ENCODE measurements at places on chromosomes 6 and 20. TPM values are rescaled to one million over a fixed set of nuclear protein-coding genes. Genes with fewer than 3 reads are reported as not detected.

The LTB gene
- total RNA-seq = 3.4 TPM

The FAM209B gene
- total RNA-seq = not detected

The SOBP gene
- total RNA-seq = 1.2 TPM

The SLC17A3 gene
- total RNA-seq = not detected

The NOTCH4 gene
- total RNA-seq = 4.0 TPM

The VSTM2L gene
- 2.6 TPM for total RNA-seq

The RPS6KA2 gene
- total RNA-seq = 8.6 TPM

The MEI4 gene
- total RNA-seq = not detected

All from mucosa of descending colon (tissue), 3 donors.